ENCODE measurements at places on chromosomes 2 and 18.
A peak's percentile ranks its signal among the peaks of the same experiment; 100 is the strongest.

DNA sequence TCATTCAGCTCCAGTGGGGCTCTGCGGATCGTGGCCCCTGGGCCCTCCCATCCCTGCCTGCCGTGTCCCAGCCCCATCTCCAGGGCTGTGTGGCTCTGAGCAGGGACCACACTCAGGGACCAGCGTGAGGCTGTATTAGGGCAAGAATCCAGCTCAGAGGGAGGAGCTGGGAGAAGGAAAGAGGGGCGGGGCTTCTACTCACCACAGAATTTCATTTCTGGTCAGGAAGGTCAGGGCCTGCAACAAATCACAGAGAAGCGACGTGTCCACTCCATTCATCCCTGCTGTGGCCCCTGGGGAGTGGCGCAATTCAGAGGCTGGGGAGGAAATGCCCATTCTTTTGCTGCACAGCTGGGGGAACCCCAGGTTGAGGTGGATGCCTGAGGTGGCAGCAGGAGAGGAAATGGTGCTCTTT lies 828 bp downstream of the CIB4 start:
- no peak for DNase-seq

- DNase-seq: no peak
Observed at GRCh38 chr2:75041731-75042600, 83.5 kb downstream of the POLE4 start.

DNA sequence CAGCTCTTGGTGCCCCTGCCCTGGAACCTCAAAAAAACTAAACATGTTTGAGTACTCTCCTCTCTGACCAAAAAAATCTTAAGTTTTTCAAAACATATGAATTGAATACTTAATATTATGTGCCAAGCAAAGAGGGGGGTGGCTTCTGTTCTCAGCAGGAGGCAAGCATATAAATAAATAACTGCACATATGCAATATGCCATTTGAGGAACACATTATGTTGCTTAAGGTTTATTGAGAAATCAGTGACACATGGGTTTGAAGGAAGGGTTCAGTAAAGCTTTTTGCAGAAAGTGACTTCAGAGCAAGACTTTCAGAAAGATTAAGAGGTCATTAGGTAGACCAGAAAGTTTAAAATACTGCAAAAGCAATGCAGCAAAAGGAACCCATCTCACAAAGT lies 429.2 kb downstream of the TDRD15 start:
- no peak for DNase-seq

GRCh38 chr18:48581941-48582340 lies 43.1 kb downstream of the CTIF start:
- no peak for DNase-seq

DNA sequence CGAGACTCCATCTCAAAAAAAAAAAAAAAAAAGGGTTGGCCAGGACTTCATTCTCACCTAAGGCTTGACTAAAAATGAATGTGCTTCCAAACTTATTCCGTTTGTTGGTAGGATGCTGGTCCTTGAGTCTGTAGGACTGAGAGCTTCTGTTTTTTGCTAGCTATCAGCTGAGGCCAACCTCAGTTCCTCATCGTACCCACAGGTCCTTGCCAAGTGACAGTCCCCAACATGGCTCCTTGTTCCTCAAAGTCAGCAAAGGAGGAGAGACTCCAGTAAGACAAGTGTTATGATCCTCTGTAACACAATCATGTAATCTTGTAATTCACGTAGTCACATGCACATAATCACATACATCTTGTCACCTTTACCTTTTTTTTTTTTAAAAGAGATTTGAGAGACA lies 37.0 kb downstream of the HAUS1 start:
- DNase-seq: no peak

- peak; percentile 76 for DNase-seq
Observed at GRCh38 chr2:20129331-20130159, 78.1 kb upstream of the LAPTM4A start.

GRCh38 chr2:184589261-184589660 lies 9.1 kb upstream of the ZNF804A start:
- no peak for DNase-seq

All from NCI-H345 (cell line).